ENCODE measurements at places on chromosomes 16 and 17.

DNA sequence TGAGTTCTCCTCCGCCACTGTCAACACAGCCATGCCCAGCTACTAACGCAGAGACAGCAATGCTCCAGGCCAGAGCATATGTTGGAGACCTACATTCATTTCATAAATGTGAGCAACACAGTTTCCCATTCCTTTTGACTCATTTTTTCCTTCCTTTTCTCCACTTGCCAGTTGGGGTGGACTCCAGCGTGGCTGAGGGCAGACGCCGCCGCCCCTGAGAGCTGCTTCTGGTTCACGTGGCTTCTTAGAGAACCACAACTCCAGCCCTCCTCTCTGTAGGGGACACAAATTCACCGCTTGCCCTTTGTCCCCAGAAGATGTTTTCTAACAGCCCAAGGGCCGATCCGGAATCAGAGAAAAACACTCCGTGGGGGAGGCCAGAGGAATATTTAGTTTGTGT, 45.8 kb upstream of the ZCCHC14 start:
- no peak for DNase-seq

- no peak for DNase-seq
These were observed 11.2 kb downstream of the P2RX1 start for GRCh38 chr17:3905017-3905520.

- no peak for DNase-seq
These were observed 210.4 kb downstream of the CA10 start for GRCh38 chr17:51948128-51948527.

DNA sequence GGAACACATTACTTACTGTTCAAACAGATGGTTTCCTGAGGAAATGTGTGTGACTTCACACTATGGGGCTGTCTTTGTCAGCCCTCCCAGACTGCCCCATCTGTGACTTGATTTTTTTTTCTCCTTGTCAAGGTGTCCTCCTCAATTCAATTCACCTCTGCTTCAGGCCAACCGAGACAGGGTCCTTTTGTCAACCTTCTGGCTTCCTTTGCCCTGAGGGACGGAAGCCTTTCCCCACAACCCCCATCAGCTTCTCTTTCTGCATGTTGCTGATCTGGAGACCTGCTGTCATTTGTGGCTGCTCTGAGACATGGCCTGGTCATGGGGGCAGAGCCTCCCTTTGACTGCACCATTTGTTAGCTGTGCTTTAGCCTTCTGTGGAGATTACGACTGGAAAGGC, 21.3 kb upstream of the RGS9 start:
- no peak for DNase-seq

- DNase-seq: no peak
These were observed 54.3 kb upstream of the WSB1 start for GRCh38 chr17:27239584-27239983.

DNA sequence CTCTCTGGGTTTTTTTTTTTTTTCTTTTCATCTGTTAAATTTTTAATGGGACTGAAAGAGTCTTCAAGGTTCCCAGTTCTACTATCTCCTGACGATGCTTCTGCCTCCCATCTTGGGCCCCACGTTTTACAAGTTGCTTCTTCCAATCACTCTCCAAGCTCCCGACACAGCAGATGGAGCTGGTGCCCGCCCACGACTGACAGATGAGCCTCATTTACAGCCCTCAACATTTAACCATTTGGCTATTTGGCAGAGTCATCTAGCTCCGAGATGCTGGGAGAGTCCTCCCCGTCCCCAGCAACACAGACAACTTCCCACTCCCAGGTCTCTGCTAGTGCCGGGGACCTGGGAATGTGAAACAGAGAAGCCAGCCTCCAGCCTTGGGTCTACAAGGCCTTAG, 276.9 kb downstream of the SHISA9 start:
- no peak for DNase-seq

GRCh38 chr16:85718153-85718477, 29.4 kb upstream of the GINS2 start:
- no peak for DNase-seq

GRCh38 chr17:1153795-1154546, 25.8 kb downstream of the ABR start:
- no peak for DNase-seq

- DNase-seq: no peak
These were observed 46.5 kb upstream of the GINS3 start for GRCh38 chr16:58345574-58346354.

GRCh38 chr16:23072084-23072599, 77.1 kb downstream of the USP31 start:
- DNase-seq: no peak
